ENCODE measurements at places on chromosomes 3 and 15. TPM values are rescaled to one million over a fixed set of nuclear protein-coding genes. Genes with fewer than 3 reads are reported as not detected.
A peak's percentile ranks its signal among the peaks of the same experiment; 100 is the strongest.

CHRNA5 gene
- 0.46 TPM for total RNA-seq

FGF12 gene
- 1.4 TPM for total RNA-seq

LYZL4 gene
- total RNA-seq = not detected

ADGRG7 gene
- not detected for total RNA-seq

MORC1 gene
- not detected for total RNA-seq

TICRR gene
- 0.26 TPM for total RNA-seq

C3orf52 gene
- 17.1 TPM for total RNA-seq

DNA sequence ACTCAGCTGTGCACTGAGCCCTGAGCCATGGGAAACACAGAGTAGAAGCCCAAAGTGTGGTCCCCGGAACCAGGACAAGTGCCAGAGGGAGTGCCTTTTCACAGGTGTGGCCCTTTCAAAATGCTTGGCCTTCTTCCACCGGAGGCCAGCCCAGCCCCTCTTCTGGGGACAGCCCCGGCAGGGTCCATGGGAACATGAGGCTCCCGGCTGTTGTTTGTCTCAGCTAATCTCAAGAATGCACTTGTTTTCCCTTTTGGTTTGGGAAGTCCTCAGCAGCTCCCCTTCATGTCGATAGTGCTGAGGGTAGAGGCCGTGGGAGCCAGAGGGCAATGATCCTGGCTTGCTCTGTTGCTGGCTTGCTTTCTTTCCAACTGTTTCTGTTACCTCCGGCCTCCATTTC is 91.1 kb upstream of the MRPS22 start:
- H3K27me3 ChIP-seq = no peaks in the 10 kb centered on the region
- peaks cover 12% of the 10 kb centered on the region for H3K4me1 ChIP-seq
- DNase-seq = peak; percentile 37
- H3K27ac ChIP-seq = no peak overlapping the region
- no peak overlapping the region for H3K4me3 ChIP-seq
- no peaks in the 10 kb centered on the region for H3K36me3 ChIP-seq

GRCh38 chr15:61835496-61836106 is 224.6 kb downstream of the VPS13C start:
- H3K4me1 ChIP-seq = no peaks in the 10 kb centered on the region
- H3K36me3 ChIP-seq = no peaks in the 10 kb centered on the region
- H3K4me3 ChIP-seq = no peak overlapping the region
- H3K27me3 ChIP-seq = no peaks in the 10 kb centered on the region
- peak; percentile 49 for DNase-seq

DNA sequence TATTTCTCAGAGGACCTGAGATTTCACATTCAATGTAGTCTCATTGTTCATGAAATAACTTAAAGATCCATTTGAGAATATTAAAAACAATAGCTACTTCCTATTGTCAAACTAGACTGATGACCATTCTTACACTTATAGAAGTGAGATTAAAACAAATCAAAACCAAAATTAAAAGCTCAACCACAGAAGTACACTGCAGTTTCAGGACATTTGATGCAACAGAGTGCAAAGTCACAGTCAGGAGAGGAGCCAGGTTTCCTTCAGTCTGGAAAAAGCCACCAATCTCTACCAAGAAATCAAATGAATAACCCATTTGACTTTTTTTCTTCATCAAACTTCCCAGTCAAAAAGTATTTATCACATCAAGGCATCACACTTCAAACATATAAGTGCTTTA is 5.5 kb downstream of the CCPG1 start:
- H3K4me1 ChIP-seq = peaks cover 54% of the 10 kb centered on the region
- no peak for DNase-seq
- no peak overlapping the region for H3K4me3 ChIP-seq
- peak overlapping the region; percentile 80 for H3K27ac ChIP-seq

GRCh38 chr15:33907326-33907725 is 61.0 kb upstream of the CHRM5 start:
- H3K36me3 ChIP-seq = no peaks in the 10 kb centered on the region
- no peak for DNase-seq
- H3K4me1 ChIP-seq = no peaks in the 10 kb centered on the region
- H3K27me3 ChIP-seq = no peaks in the 10 kb centered on the region
- no peak overlapping the region for H3K4me3 ChIP-seq

DNA sequence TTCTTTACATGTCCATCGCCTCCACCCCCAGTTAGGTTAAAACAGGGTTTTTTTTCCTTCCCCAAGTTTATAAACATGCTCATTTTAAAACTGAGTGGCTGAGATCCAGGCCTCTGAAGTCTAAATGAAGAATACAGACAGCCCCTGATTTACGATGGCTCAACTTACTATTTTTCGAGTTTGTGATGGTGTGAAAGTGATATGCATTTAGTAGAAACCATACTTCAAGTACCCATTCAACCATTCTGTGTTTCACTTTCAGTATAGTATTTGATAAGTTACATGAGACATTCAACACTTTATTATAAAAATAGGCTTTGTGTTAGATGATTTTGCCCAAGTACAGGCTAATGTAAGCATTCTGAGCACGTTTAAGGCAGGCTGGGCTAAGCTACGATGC is 30.5 kb upstream of the GNB5 start:
- no peak overlapping the region for H3K4me3 ChIP-seq
- no peak overlapping the region for H3K27ac ChIP-seq
- H3K4me1 ChIP-seq = no peaks in the 10 kb centered on the region
- H3K27me3 ChIP-seq = no peaks in the 10 kb centered on the region

GRCh38 chr3:131007782-131008181 is 18.8 kb downstream of the ASTE1 start:
- no peak for DNase-seq
- H3K4me3 ChIP-seq = no peak overlapping the region
- no peaks in the 10 kb centered on the region for H3K4me1 ChIP-seq
- H3K27ac ChIP-seq = no peak overlapping the region
- no peaks in the 10 kb centered on the region for H3K27me3 ChIP-seq
- peaks cover 59% of the 10 kb centered on the region for H3K36me3 ChIP-seq

DNA sequence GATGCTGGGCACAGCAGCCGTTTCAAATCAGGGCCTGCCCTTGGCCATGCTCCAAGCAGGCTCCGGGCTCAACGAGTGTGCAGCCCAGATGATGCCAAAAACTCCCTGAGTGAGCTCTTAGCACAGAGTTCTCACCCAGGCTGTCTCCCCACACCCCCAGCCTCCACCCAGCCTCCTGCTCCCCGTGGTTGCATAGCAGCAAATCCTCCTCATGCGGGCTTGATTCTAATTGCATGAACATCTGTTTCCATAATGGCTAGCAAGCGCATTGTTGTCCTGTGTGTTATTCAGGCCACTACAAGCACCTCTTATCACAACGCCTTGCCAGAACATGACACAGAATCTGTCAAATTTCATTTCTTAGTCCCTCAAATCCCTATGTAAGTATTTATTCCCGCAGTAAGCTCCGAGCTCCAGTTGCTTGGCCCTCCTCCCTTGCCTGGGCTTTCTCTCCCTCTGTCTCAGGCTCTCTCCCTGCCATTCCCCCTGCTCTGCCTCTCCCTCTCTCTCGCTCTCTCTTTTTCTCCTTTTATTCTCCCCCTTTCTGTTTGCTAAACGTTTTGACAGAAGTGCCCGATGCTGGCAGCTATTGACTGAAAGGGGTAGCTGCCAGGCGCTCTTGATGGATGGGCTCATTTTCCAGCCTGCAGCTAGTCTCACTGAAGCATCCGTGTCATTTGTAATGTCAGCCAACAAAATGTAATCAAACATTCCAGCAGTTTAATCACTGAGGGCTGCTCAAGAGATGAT is 306.5 kb downstream of the IL20RB start:
- H3K4me3 ChIP-seq = no peak overlapping the region
- DNase-seq = no peak
- no peaks in the 10 kb centered on the region for H3K36me3 ChIP-seq
- no peaks in the 10 kb centered on the region for H3K4me1 ChIP-seq
- no peak overlapping the region for H3K27ac ChIP-seq

- no peak overlapping the region for H3K4me3 ChIP-seq
- H3K27ac ChIP-seq = no peak overlapping the region
- no peaks in the 10 kb centered on the region for H3K4me1 ChIP-seq
- no peaks in the 10 kb centered on the region for H3K27me3 ChIP-seq
- no peaks in the 10 kb centered on the region for H3K36me3 ChIP-seq
These were observed 1101.0 kb downstream of the ROBO2 start for GRCh38 chr3:78140866-78141265.

GRCh38 chr15:47822048-47822447 is 104.7 kb downstream of the SEMA6D start:
- no peaks in the 10 kb centered on the region for H3K36me3 ChIP-seq
- no peaks in the 10 kb centered on the region for H3K4me1 ChIP-seq
- H3K27me3 ChIP-seq = no peaks in the 10 kb centered on the region
- no peak overlapping the region for H3K4me3 ChIP-seq
- H3K27ac ChIP-seq = no peak overlapping the region
- DNase-seq = peak; percentile 2

- peaks cover 16% of the 10 kb centered on the region for H3K4me1 ChIP-seq
- DNase-seq = no peak
- H3K36me3 ChIP-seq = no peaks in the 10 kb centered on the region
- H3K4me3 ChIP-seq = no peak overlapping the region
- H3K27ac ChIP-seq = no peak overlapping the region
- no peaks in the 10 kb centered on the region for H3K27me3 ChIP-seq
These were observed 31.3 kb downstream of the CCDC13 start for GRCh38 chr3:42741796-42742195.

- no peak for DNase-seq
- H3K4me3 ChIP-seq = no peak overlapping the region
- H3K4me1 ChIP-seq = no peaks in the 10 kb centered on the region
These were observed 734.7 kb upstream of the NR2F2 start for GRCh38 chr15:95595759-95596158.

- H3K4me3 ChIP-seq = no peak overlapping the region
- H3K36me3 ChIP-seq = no peaks in the 10 kb centered on the region
- DNase-seq = no peak
- H3K27me3 ChIP-seq = peaks cover 32% of the 10 kb centered on the region
These were observed 47.5 kb upstream of the POLG start for GRCh38 chr15:89381888-89382686.

DNA sequence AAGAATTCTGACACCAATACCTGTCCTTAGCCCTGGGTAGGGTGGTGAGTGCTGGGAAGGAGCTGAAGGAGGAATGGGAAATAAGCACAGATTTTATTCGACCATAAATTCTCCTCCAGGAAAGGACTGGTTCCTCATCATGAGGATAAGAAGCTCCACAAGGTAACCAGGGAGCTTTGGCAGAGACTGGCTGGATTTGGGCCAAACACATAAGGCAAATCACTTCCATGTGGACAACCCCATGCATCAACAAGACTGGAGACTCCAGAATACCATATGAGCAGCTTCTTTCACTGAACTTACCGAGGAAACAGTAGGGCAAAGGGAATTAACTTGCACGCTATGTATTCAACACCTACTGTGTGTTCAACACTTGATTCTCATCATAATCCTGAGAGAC is 312.5 kb downstream of the NTRK3 start:
- H3K27me3 ChIP-seq = no peaks in the 10 kb centered on the region
- no peaks in the 10 kb centered on the region for H3K4me1 ChIP-seq
- no peak overlapping the region for H3K4me3 ChIP-seq
- H3K36me3 ChIP-seq = no peaks in the 10 kb centered on the region
- H3K27ac ChIP-seq = no peak overlapping the region

DNA sequence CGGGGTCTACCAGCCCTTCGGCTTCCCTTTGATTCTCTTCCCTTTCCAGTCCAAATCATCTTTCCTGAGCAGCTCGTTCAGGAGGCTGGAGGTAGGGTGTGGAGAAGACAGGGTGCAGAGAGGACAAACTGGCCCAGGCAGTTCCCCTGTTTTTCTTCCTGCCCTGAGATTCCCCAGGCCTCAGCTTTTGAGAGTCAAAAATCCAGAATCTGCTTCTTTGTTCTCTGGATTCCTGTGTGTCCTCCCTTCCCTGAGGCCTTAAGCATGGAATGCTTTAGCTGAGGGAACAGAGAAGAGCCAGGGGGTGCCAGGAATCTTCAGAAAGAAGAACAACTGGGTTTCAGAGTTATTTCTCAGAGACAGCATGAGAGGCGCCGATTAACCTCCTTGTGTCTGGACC is 26.7 kb upstream of the LRTM1 start:
- no peaks in the 10 kb centered on the region for H3K4me1 ChIP-seq
- H3K27me3 ChIP-seq = no peaks in the 10 kb centered on the region
- H3K27ac ChIP-seq = no peak overlapping the region

DNA sequence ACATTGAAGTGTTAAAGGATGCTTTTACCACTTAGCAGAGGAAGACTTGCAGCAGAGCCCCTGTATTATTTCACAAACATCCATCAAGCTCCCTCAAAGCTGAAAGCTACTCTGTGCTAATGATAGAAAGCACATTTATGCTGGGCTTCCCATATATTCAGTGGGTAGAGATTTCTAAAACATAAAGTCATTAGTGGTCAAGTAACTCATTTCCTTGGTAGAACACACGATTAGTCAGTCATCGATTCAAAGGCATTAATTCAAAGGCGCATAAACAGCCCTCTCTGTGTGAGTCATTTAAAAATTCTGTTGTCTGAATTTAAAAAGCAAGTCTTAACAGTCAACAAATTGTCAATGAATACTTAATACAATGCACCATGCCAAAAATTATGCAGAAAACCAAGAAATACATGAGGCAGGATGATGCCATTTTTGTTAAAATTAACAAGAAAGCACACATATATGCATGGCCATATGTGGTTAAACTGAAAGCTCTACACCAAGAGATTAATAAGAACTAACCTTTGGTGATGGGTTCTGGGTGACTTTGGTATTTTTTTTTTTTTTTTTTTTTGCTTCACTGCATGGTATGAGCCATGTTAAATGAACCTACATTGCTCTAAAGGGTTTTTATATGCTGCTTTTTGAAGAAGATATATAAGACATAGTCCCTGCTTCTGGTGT is 61.7 kb downstream of the LDHAL6B start:
- H3K4me3 ChIP-seq = no peak overlapping the region
- no peaks in the 10 kb centered on the region for H3K4me1 ChIP-seq
- H3K27me3 ChIP-seq = no peaks in the 10 kb centered on the region
- no peak overlapping the region for H3K27ac ChIP-seq
- H3K36me3 ChIP-seq = no peaks in the 10 kb centered on the region

DNA sequence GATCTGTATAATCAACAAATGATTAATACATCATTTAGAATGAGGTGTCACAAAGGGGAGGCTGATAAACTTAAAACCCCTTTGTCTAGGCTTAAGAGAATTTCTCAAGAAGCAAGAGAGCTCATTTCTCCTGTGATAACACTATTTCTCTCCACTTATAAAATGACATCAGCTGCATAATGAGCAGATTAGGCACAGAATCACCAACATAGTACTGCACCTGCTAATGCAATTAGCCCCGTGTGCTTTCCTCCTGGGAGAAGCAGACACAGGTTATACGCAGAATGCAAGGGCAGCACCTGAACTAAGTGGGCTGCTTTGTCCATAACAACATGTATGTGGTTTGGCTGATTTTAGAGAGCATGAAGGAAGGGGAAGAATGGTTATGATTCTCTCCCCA is 515.3 kb upstream of the CFAP20DC start:
- H3K4me1 ChIP-seq = no peaks in the 10 kb centered on the region
- no peak for DNase-seq
- H3K4me3 ChIP-seq = no peak overlapping the region
- H3K27ac ChIP-seq = no peak overlapping the region
- H3K27me3 ChIP-seq = no peaks in the 10 kb centered on the region
- no peaks in the 10 kb centered on the region for H3K36me3 ChIP-seq

GRCh38 chr15:73786538-73786937 is 33.4 kb upstream of the INSYN1 start:
- H3K4me3 ChIP-seq = no peak overlapping the region
- DNase-seq = no peak
- no peaks in the 10 kb centered on the region for H3K36me3 ChIP-seq
